ENCODE measurements at places on chromosomes 4 and X.
A peak's percentile ranks its signal among the peaks of the same experiment; 100 is the strongest.

- DNase-seq: no peak
Measured at GRCh38 chr4:872241-872981, 46.5 kb upstream of the CPLX1 start.

GRCh38 chrX:110665223-110666002, 130.2 kb downstream of the CHRDL1 start:
- peak; percentile 58 for DNase-seq

GRCh38 chr4:151743128-151743854, 17.5 kb downstream of the GATB start:
- DNase-seq: peak; percentile 14

DNA sequence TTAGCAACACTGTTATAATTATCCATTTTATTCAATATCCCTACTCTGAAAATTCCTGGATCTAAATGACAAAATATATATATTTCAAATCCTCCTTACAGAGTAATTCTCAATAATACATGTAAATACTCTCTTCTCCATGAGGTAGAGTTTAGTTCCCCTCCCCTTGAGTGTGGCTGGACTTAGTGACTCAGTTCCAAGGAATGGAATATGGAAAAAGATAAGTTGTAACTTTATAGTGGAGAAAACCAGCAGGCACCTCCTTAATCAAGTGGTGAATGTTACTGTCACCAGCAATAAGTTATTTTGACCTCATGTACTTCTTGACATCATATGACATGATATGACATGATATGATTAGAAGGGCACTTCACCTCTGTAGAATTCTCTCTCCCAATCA, 302.0 kb downstream of the RAB28 start:
- peak; percentile 3 for DNase-seq

- DNase-seq: peak; percentile 95
Measured at GRCh38 chr4:82898322-82899243, 2.0 kb upstream of the THAP9 start.

DNA sequence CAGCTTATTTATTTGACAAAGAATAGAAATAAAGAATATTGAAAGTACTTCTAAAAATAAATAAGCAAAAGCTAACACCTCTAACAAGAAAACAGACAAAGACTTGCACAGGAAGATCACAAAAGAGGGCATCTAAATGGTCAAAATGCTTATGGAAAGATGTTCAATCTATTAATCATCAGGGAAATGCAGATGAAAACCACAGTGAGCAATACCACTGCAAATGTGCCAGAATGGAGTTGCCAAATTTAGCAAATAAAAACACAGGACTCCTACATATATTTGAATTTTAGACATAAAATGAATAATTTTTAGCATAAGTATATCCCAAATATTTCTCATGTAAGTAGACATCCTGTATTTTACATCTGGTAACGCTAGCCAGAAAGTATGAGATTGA, 56.1 kb upstream of the HPGD start:
- peak; percentile 70 for DNase-seq

- DNase-seq: peak; percentile 96
Measured at GRCh38 chr4:147683717-147684700, at the start of gene PRMT9. Gene PRMT9, minus strand, starts transcription at chr4:147684163. Its CDS starts 176 bp downstream, at chr4:147683987.

DNA sequence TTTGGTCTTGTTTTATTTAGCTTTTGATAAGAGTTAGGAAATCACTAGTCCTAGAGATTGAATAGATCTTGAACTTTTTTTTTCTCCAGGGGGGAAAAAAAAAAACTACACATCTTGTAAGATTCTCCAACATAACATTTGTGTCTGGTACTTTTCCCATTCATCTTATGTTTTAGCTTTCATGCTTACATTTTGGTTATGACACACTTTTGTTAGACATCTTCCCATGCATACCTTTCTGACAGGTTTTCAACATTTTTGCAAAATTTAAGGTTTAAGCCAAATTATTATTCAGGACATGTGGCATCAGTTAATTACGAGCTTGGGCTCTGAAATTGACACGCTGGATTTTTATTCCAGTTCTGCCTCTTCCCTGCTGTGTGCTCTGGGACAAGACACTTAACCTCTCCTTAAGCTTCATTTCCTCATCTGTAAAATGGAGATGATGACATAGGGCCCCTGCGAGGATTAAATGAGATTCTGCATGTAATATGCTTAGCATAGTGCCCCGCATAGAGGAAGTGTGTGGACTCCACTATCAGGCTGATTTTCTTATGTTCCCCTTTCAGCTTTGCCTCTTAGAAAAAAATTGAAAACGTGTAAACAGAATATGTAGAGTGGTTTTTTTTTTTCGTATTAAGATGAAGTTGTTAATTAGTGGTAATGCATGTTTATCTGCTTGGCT, 5.3 kb downstream of the KIT start:
- no peak for DNase-seq

GRCh38 chr4:145324161-145324560, 143.8 kb upstream of the OTUD4 start:
- DNase-seq: no peak

DNA sequence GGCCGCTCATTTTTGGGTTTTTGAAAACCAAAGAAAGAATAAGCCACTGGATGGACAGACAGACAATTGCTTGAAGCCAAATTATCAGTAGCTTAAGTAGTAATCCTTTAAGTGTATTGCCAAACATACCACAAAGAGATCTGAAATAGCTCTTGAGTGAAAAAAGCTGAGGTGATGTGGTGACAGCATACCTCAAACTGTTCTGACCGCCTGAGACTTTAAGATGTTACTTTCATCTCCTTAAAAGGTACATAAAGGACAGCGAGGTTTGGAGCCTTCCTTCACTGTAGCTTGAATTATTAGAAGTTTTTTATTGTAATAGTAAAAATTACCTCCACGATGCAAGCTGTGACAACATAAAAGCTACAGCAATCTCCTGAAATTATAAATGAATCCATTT, 271.5 kb upstream of the FAM241A start:
- no peak for DNase-seq

DNA sequence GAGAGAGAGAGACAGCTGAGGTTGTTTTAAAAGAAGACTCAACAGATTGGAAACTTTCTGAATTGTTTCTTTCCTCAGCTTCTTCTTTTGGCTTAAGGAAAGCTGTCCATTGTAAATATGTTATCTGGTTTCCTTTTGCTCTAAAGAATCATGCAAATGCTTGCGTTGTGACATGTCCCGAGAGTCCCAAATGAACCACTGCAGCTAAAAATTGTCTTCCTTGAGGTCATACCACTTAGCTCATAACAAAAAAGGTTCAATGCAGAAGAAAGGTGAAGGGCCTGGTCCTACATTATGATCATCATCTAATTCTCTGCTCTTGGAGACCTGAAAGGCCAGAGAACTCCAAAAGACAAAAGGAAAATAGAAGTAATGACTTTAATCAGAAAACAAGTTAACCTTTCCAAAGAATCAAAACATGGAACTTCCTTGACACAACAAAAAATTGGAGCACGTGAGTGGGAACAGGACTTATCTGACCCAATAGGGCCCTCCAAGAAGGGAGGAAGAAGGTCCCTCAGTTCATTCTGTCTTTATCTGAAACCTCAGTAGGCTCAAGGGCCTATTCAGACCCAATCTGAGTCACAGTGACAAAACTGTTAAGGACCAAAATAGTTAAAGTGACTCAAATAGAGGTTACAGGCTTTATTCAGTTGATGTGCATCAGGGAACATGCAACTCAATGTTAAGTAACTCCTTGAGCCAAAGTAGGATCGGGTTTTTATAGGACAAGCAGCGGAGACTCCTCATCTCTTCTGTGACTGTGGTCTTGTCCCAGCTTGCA, 14.7 kb upstream of the VSIG1 start:
- DNase-seq: no peak

- no peak for DNase-seq
Measured at GRCh38 chr4:101790521-101791181, at the start of gene BANK1. Gene BANK1, plus strand, starts transcription at chr4:101790730. Its CDS starts 151 bp downstream, at chr4:101790881.

GRCh38 chrX:2692221-2693112, 1.4 kb downstream of the CD99 start:
- DNase-seq: peak; percentile 70

DNA sequence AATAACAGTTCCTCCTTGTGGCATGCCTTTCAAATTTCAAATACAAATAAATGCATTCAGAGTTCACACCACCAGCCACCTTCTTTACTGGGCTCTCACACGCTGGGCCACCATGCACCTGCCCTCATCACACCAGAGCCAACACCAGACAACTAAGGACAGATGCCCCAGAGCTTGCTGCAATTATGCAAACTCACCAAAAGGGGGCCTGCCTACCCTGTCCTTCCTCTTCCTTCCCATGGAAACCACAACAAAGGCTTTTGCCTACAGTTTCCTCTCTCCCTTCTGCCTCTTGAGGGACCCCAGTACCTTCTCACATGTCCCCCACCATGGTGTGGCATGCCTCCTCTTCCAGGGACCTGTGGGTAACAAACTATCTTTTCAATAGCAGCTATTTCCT, 1333.9 kb upstream of the TENM3 start:
- DNase-seq: peak; percentile 54

DNA sequence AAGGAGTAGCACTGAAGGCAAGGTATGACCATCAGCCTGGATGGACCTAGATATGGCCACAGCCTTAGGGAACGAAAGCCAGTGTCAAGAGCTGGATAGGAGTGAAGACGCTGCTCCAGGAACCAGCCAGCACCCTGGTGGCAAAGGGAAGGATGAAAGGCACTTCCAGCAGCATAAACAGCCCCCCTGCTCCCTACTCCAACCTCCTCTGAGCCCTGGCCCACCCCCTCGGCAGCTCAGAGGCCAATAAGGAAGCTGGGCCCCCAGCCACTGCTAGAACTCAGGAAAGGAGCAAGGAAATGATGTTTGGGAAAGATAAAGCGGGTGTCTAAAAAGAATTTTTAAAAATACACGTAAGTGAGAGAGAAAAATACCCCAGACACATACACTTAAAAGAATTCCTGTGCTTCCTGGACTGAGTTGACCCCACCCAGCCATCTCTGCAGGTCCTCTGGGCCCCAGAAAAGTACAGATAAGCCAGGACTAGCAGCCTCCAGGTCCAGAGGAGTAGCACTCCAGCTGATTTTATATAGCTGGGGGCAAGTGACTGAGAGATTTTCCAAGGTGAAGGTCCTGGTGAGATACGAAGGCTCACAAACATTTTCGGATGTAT, 170.4 kb downstream of the SHROOM4 start:
- DNase-seq: no peak

All from GM23248 (cell line).